Stimulated activated CD8-positive, alpha-beta memory T cell treated with anti-CD3 and anti-CD28 coated beads, Interleukin-7, amount 100 ng/mL, for 24 hours (primary cell): ENCODE measurements at places on chromosomes 2 and 18.

DNA sequence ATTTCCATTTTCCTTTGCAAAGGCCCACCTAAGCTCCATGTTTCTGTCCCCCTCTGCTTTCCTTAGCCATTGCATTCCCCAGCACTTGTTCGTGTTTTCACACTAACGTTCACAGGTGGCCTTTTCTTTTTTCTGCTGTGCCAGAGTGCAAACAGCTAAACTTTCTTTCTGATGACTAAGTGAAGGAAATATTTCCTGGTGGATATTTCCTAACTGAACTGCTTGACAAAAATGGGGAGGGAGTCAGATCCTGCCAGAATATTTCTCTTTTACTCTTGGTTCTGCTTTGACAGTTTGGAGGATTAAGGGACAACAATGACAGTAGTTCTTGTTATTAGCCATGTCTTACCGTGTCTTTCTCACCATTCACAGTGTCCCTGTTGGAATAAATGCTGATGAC, 344.0 kb downstream of the ARHGAP15 start:
- no peak for DNase-seq

DNA sequence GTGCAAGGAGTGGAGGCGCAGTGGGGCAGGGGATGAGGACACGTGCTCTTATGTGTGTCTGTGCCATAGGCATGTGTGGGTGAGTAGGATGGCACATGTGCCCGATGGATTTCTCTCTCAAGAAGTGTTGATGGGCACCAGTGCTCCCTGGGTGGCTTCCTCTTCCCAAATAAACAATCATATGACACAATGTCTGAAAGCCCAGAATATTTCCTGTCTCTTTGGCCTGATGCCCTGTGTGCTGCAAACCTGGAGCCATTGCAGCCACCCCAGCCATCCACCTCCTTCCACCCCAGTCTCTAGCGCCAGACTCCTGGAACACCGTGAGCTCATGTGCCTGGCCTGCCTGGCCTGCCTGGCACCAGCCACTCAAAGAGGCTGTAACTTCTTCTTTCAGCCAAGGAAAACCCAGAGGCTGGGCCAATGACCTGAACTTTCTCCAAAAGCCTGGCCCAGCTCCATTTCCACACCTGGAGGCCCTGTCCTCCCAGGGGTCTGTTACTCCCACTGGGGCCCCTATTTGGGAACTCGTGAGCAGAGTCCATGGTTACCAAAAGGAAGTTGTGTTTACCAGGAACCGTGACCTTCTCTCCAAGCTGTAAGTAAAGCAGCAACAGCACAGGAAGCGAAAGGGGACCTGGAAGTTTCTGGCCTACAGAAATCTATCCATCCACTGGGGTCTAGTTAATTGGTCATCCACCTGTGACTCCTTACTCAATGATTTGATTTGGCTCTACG, 9.5 kb upstream of the ZBTB7C start:
- DNase-seq = no peak

- DNase-seq = no peak
Measured at GRCh38 chr18:47143899-47144485, 6.3 kb downstream of the HDHD2 start.

GRCh38 chr18:61541673-61542072, 208.4 kb downstream of the CDH20 start:
- DNase-seq = no peak

DNA sequence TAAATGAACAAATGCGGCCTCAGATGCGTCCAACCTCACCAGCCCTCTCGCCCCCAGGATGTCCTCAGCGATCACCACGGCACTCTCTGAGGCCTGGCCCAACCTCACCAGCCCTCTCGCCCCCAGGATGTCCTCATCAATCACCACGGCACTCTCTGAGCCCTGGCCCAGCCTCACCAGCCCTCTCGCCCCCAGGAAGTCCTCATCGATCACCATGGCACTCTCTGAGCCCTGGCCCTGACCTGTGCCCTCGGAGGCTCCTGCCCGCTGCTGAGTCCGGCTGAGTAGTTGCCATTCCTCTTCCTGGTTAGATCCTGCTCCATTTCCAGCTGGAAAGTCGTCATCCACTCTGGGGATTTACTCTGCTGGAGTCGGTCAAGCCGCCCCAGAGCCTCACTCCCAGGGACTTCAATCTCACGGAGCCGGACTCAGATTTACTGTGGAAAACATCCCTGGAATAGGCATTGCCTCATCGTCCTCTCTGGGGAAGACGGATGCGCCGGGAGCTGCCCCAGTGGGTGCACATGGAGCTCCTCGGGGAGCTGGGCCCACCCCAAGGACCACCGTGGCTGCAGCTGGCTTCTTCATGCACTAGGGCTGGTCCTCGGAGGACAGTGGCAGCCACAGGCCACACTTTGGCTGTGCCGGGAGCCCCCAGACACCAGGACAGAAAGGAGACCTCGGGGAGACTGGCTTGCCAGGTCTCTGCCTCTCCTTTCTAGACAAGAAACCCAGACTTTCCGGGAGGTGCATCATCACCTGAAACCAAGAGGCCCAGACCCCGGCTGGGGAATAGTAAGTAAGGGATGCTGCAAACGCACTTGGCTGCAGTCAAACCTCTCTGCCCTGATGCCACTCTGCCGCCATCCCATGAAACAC, 230.6 kb downstream of the EIPR1 start:
- DNase-seq = no peak

DNA sequence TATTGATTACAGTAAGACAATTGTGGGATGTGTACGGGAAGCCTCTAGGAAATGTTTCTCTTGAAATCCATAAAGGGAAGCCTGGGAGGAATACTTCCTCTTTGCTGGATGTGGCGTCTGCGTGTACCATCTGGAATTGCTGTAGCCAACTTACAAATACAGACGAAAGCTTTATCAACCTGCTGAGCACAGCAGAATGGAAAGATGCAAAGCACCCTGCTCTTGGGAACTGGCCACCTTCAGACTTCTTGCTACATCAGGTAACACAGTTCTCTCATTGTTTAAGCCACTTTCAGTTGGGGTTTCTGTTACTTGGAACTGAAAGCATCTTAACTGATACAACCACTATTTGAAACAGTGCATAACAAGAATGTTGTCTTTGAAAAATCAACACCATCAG, 213.8 kb downstream of the HRH4 start:
- no peak for DNase-seq
